AG04450 (cell line): ENCODE measurements at places on chromosomes 4 and X.

GRCh38 chr4:123168812-123169211 is 227.8 kb upstream of the SPRY1 start:
- DNase-seq = no peak

GRCh38 chr4:30714408-30715031 is 5.6 kb upstream of the PCDH7 start:
- DNase-seq = no peak

- DNase-seq = no peak
Measured at GRCh38 chr4:77158487-77158861, 1.5 kb downstream of the CCNG2 start.

DNA sequence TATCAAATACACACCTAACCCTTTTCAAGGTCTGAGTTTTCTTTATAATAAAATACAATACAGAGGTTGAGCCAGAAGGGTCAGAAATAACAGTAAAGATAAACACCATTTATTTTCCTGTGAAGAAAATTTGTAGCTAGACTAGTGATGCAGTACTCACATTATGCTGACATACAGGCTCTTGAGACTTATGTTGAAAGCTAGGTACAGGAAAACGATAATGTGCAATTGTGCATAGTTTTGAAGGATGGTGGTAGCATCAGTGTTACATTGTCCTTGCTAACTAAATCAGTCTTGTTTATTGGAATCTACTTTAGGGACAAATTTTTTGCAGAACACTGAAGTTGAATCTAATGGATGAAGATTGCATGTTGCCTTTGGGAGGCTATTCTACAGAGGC is 1877.2 kb downstream of the PCDH7 start:
- DNase-seq = no peak

- DNase-seq = no peak
Measured at GRCh38 chr4:185524888-185525863, 10.1 kb downstream of the PDLIM3 start.

- no peak for DNase-seq
Measured at GRCh38 chrX:22758807-22759481, 240.8 kb upstream of the DDX53 start.

DNA sequence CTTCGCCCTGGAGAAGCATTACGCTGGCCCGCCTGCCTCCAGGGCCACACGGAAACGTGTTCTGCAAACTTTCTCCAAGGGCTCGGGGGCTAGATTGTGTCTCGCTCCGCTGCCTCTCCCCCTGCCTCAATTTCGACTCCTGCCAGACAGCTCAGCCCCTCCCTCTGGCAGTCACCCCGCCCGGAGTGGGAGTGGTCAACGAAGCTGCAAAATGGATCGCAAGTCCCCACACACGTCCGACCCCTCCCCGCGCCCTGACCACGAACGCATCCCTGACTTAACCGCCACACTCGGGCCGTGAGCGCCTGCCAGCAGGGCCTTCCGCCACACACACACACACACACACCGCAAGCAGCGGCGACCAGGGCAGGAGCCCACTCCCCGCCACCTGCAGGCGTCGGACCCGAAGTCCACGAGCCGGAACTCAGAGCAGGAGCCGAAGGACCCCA is 47.0 kb upstream of the NKAP start:
- DNase-seq = no peak

DNA sequence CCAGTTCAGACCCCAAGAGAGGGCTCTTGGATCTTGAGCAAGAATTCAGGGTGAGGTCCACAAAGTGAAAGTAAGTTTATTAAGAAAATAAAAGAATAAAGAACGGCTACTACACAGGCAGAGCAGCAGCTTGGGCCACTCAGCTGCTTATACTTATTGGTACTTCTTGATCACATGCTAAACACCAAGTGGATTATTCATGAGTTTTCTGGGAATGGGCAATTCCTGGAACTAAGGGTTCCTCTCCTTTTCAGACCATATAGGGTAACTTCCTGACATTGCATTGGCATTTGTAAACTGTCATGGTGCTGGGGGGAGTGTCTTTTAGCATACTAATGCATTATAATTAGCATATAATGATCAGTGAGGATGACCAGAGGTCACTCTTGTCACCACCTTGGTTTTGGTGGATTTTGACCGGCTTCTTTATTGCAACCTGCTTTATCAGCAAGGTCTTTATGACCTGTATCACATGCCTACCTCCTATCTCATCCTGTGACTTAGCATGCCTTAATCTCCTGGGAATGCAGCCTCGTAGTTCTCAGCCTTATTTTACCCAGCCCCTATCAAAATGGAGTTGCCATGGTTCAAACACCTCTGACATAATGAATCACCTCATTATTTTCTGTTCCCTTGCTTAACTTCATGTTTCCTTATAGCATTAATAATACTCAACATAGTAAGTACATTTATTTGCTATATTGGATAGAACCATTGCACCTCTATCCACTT is 476.3 kb downstream of the DTHD1 start:
- DNase-seq = no peak

GRCh38 chr4:78602334-78602733 is 50.8 kb downstream of the ANXA3 start:
- DNase-seq = no peak

GRCh38 chrX:48468247-48468671 is 1.8 kb downstream of the SLC38A5 start:
- no peak for DNase-seq

GRCh38 chrX:117957128-117957527 is 159.5 kb downstream of the KLHL13 start:
- DNase-seq = no peak

- DNase-seq = no peak
Measured at GRCh38 chr4:53748328-53748772, 157.1 kb upstream of the LNX1 start.

DNA sequence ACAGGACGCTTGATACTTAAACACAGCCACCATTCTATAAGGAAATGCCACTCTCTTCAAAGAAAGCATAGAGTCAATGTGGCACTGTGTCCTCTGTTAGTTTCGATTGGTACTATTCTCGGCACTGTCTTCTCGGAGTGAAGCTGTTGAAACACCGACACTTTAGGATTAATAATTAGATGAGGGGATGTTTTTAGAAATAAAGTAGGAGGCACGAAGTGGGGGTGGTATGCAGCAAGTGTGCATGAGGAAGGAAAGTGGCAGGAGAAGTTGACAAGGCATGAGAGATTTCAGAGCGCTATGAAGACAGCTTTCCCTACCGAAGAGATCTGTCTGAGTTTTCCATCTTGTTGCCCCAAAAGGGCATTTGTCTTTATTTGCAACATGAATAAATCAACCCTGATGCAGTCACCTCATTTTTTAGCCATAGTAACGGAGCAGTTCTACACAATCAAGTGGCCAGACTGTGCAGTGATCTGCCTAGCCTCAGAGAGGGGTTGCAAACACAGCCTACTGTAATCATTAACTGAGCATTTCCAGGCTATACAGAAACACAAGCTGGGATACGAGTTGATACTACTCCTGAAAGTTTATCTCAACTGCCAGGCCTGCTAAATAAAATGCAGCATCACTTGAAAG is 8.3 kb downstream of the GPRIN3 start:
- no peak for DNase-seq

GRCh38 chr4:184804621-184805020 is 21.1 kb downstream of the ACSL1 start:
- no peak for DNase-seq

GRCh38 chr4:37780444-37781130 is 45.9 kb upstream of the PGM2 start:
- no peak for DNase-seq

- DNase-seq = no peak
Measured at GRCh38 chr4:81562093-81562492, 90.4 kb upstream of the RASGEF1B start.

DNA sequence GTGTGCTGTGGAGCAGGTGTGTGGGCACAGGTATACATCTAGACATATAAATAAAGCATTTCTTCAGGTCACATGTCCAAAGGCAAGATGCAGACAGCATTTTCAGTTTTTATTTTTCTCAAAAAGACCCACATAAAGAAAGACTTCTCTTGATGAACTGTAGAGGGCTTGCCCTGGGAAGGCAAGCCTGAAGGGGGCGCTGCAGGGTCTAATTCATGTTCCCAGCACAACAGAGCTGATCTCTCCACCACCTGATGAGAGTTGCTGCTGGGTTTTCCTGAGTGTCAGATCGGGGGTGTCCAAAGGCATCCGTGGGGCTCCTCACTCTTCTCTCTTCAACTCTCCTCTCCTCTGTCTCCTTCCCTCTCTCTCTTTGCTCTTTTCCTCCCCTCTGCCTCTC is 26.6 kb downstream of the ADRA2C start:
- DNase-seq = no peak

GRCh38 chrX:19544693-19545305 is 29.5 kb upstream of the MAP3K15 start:
- no peak for DNase-seq

- no peak for DNase-seq
Measured at GRCh38 chrX:96907516-96908272, 24.0 kb downstream of the RPA4 start.

- no peak for DNase-seq
Measured at GRCh38 chr4:159098482-159099127, 4.3 kb upstream of the RAPGEF2 start.

GRCh38 chrX:119189595-119189994 is 46.5 kb upstream of the PGRMC1 start:
- DNase-seq = no peak

DNA sequence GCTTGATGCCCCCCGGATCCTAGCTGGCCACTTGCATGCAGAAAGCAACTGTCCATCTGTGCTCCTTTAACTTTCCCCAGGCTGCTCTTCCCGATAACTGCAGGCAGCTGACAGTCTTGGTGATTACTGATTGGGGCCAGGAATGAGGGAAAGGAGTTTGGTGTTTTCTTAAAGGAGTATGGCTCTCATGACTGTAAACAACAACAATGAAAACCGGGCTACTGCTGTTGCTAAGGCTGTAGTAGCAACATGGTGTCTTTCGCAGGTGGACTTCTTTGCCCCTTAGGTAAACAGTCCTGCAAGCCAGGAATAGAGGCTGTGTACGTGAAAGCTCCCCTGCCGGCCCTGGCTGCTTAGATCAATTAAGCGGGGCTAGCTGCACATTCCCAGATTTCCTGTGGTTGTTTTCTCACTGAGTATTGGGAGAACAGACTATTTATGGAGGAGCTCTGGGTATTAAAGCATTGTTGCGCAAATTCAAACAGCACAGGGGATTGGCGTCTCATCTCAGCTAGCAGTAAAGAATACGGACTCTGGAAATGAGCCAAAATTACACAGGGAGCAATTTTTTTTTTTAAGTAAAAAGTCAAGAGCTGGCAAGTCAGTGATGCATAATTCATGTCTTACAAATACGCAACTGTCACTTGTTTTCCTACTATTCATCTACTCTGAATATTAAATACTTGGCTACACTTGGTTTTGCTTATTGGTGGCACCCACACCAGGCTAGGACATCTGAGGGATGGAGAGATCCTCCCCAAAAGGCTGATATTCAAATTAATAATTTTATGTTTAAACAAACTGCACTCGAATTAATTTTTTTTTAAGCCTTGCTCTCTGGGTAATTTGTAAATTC is 61.6 kb upstream of the NAP1L5 start:
- DNase-seq = no peak

GRCh38 chr4:8050555-8051206 is 107.9 kb downstream of the ABLIM2 start:
- no peak for DNase-seq

DNA sequence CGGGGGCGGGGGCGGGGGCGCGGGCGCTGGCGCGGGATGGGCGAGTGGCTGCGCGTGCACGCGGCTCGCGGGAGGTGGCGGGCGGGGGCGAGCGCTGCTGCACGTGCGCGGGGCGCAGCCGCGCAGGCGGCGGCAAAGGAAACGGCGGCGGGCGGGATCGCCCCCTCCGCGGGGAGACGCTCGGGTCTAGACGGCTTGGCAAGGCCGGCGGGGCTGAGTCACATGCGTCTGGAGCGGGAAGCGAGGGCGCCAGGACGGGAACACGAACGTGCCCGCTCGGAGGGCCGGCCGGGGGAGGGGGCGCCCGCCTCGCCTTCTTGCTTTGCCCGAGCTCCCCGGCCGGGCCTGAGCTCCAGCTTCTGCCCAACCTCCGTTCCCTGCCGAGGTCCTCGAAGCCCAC is 4.3 kb upstream of the HAUS7 start:
- DNase-seq = no peak

DNA sequence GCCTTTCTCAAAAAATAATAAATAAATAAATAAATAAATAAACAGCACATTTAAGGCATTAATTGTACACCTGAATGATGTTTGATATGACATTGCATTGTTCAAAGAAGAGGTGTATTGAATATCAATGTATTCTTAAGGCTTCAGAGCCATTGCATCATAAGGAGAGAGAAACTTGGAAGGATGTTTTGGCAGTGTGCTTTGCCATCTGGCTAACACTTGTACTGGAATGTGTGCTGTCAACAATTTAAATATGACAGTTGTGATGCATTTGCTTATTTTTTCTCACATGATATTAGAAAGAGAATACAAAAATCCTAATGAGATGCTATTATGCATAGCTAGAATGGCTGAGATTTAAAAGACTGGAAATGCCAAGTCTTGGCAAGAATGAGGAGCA is 67.8 kb downstream of the FAM133A start:
- no peak for DNase-seq

DNA sequence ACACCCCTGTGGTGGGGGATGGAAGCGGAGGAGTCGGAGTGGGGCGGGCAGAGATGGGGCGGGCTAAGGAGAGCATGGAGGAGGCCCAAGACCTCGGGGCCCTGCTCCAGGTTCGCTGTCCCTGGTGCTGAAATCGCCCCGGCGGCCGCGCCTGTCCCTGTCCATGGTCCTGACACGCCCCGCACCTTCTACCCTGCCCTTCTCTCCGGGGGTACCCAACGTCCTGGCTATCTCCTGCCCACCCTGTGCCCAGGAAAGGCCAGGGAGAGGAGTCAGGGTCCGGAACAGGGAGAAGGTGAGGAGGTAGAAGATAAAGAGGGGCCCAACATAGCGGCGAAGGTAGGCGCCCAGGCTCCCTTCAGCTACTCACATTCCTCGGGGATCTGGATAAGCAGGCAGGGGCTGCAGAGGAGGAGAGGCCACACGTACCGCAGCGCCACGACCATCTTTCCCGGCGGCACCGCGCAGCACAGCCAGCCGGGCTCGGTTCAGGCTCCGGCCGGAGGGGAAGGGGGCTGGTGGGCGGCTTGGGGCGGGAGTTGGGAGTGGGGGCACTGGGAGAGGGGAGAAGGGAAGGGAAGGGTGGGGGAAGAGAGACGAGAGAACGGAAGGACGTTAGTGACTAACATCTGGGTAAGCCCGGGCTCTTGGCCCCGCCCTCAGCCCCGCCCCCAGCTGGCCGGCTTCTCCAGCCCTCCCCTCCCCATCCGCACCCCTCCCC is 10.4 kb downstream of the L1CAM start:
- no peak for DNase-seq

GRCh38 chr4:122759639-122760310 is 27.3 kb downstream of the BBS12 start:
- no peak for DNase-seq

DNA sequence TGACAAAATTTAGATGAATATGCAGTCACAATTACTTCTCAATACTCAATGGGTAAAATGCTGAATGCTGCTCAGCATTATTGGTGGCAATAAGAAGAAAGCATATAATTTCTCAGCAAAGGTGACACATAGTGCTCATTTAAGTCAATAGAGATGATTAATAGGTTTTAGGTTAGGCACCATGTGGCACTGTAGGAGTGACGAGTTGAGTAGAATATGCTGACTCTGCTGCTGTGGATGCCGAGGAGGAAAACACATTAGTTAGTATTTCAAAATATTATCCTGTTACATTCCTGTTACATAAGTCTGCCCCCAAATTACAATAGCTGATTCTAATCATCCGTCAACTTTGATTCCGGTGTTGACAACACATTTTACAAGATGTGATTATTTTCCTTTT is 13.7 kb upstream of the CXCL5 start:
- DNase-seq = no peak
